ENCODE measurements at places on chromosomes 16 and 17.

DNA sequence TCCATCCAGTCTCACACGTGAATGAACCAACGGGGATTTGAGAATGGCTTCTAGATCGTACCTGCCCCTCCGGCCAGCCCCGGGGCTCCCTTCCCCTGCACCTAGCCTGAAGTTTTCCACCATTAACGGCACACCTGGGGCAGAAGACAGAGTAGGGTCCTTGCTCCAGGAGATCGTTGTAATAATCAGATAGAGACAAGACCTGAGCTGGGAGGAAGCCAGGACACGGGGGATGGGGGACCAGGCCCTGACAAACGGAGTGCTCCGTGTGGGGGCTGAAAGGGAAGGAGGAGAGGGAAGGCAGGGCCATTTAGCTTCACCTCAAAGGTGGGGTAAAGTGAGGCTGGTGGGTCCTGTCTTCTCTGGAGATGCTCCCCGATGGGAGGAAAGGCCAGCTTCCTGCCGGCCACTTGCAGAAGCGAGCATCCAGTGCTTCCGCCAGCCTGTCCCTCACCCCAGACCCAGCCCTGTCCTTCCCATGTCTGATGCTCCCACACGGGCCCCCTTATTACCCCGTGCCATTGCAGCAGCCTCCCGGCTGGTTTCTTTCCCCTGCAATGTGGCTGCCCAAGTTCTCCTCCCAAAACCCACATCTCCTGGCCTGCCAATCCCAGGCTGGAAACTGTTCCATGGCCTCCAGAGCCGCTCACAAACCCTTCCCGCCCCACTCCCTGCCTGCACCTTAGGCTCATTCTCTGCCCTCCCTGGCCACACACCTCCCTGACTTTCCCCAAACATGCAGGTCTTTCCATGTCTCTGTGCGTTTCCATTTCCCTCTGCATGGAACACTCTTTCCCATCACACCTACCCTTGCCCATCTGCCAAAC, 79.3 kb downstream of the MRC2 start:
- no peak for DNase-seq

DNA sequence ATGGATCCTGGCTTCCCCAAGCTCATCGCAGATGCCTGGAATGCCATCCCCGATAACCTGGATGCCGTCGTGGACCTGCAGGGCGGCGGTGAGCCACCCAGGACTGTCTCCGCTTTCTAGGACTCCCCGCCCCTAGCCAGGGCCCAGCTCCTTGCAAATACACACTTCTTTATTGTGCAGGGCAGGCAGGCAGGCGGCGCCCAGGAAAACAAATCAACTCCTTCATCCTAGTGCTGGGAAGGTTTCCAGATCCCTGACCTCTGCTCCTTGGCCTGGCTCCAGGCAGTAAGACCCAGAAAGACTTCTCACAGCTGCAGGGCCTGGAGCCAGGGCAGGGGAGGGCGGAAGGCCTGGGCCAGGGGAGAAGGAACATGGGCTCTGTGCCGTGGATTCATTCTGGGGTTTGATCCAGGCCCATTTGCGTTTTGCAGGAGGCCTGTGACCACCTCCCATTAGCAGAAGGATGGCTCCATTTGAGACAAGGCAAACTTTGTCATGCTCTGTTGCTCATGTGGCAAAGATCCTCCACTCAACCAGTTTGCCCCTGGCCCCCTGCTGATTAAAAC, 6.0 kb upstream of the LPCAT2 start:
- DNase-seq = peak; percentile 44

DNA sequence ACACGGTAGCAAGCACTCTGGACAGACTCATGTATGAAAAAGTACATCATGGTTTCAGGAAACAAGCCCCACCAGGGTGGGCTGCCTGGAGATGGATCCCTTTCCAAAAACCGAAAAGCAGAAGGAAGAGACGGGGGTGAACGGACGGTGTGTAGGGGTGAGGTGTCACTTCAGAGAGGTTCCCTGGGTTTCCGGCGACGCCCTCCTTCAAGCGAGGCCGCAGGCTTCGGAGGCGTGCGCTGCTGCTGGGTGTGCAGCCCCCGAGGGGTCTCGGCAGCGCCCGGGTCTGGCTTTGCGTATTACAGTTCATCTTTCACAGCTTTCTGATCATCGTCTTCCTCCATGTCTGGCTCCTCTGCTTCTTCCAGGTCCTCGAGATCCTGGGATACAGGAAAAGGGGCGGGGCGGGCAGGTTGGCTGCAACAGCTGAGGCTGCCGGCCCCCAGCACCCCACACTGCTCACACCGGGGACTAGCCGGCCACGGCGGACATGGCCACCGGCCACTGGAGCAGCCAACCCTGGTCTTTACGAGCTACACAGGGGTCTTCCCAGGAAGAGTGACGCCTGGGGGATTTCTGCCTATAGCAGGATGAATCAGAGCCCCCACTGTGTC, 9.0 kb upstream of the PPP1R27 start:
- DNase-seq = no peak

DNA sequence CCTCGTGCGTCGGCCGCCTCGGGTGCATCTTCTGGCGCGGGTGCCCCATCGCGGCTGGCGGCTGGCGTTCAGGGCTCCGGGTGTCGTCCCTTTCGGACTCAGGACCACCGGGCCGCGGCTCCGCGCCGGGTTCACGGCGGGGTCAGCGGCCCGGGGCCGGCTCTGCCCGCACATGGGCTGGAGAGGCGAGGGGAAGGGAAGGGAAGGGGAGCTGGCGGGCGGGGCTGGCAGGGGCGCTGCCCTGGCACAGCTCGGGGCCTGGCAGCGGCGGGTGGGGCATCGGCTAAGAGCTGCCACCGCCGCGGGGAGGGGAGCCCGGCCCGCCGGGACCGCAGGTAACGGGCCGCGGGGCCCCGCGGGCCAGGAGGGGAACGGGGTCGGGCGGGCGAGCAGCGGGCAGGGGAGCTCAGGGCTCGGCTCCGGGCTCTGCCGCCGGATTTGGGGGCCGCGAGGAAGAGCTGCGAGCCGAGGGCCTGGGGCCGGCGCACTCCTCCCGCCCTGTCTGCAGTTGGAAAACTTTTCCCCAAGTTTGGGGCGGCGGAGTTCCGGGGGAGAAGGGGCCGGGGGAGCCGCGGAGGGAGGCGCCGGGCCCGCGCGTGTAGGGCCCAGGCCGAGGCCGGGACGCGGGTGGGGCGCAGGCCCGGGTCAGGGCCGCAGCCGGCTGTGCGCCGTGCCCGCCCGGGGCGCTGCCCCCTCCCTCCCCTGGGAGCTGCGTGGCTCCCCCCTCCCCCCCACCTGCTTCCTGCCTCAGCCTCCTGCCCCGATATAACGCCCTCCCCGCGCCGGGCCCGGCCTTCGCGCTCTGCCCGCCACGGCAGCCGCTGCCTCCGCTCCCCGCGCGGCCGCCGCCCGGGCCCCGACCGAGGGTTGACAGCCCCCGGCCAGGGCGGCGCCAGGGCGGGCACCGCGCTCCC, 646 bp downstream of the HIC1 start:
- no peak for DNase-seq

- no peak for DNase-seq
Observed at GRCh38 chr16:22969567-22969966, 155.6 kb downstream of the HS3ST2 start.

GRCh38 chr17:70563281-70563820, 394.0 kb downstream of the KCNJ2 start:
- DNase-seq = no peak

- DNase-seq = no peak
Observed at GRCh38 chr17:73203135-73203787, 10.4 kb downstream of the COG1 start.

DNA sequence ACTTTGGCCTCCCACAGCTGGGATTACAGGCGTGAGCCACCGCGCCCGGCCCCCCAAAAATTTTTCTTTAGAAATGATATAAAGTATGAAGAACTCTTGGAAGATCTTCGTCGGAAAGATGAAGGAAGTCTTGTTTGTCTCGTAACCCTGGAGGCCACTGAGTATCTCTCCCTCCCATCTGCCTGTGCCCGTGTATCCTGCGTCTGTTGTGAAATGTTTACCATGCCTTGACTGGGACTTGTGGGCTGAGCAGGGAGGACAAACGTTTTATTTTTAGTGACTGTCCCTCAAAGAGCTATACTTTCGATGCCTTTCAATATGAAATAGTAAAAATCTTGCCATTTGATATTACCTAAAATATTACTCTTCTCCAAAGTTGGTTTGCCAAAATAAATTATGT, 121.2 kb downstream of the RPTOR start:
- no peak for DNase-seq

GRCh38 chr16:72050769-72051464, 3.4 kb upstream of the HP start:
- no peak for DNase-seq

GRCh38 chr17:75771334-75772281, 6.6 kb upstream of the GALK1 start:
- DNase-seq = no peak

- no peak for DNase-seq
Observed at GRCh38 chr17:70584255-70584654, 414.9 kb downstream of the KCNJ2 start.

GRCh38 chr16:55047903-55048497, 117.3 kb downstream of the IRX5 start:
- no peak for DNase-seq

GRCh38 chr16:3215601-3216262, 19.2 kb downstream of the ZNF200 start:
- DNase-seq = no peak

DNA sequence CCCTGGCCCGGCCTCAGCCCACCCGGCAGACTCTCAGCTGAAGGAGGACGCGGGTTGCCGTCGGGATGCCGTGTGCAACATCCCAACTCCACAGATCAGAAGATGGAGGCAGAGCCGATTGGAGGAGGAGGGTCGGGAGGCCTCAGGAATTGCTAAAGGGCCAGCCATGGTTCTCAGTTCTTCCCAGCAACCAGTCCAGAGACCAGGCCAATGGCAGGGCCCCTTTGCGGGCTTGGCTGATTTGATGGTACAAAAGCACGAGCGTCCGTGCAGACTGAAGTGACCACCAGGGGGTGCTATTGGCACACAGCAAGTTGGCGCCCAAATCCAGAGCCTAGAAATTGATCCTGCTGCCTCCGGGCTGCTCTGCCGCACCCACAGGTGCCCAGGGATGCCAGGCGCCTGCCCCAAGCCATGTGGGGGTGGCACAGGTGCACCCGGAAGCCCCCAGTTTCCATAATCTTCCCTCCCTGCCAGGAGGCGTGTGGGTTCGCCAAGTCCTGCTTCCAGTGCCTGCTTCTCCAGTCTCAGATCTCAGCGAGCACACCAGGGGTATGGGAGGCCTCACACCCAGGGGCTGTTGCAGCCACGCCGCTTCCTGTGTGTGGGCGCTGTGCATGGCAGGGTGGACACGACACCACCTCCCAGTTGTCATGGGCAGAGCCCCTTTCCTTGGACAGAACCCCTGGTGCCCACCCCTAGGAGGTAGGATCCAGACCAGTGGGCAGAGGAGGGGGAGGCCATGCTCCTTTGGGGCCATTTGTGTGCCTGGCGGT, 7.1 kb upstream of the TEX19 start:
- peak; percentile 58 for DNase-seq

- DNase-seq = no peak
Observed at GRCh38 chr17:61323909-61324868, 75.5 kb upstream of the TBX2 start.

DNA sequence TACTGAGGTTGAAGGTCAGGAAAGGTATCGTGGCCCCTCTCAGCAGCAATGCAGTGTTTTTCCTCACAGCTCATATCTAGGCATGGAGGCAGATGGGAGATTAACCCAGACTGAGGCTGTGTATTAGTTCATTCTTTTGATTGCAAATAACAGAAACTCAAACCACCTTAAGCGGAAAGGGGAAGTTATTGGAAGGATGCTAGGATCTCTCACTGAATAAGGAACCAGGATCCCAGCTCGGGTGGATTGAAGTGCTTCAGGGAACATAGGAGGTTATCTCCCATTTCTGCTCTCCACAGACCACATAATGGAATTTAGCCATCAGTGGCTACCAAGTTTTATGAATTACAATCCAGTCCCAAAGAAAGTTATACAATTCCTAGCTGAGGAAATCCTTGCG, 8.2 kb downstream of the ZNF689 start:
- no peak for DNase-seq

DNA sequence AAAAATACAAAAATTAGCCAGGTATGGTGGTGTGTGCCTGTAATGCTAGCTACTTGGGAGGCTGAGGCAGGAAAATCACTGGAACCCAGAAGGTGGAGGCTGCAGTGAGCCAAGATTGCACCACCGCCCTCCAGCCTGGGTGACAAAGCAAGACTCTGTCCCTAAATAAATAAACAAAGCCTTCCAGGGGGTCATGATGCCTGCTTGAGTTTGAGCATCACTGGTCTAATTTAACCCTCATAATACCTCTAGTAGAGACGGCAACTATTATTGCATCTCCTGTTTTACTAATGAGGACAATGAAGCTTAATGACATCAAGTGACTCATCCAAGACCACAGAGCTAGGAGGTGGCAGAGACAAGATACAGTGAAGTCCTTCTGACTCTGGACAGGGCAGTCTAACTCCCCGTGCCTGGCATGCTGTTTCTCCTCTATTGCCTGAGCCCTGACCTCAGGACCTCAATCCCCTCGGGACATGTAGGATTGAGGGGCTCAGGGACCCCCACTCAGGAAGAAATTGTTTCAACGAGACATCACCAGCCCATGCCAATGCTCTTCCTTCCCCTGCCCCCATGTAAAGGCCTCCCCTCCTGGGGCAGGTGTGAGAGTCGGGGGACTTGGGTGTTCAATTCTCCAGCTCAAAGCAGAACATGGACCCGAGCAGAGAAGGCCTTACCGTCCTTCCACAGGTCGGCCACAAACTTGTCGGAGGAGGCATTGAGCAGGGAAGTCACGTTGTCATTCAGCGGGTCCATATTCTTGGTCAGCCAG, 102.9 kb downstream of the NDE1 start:
- DNase-seq = no peak

DNA sequence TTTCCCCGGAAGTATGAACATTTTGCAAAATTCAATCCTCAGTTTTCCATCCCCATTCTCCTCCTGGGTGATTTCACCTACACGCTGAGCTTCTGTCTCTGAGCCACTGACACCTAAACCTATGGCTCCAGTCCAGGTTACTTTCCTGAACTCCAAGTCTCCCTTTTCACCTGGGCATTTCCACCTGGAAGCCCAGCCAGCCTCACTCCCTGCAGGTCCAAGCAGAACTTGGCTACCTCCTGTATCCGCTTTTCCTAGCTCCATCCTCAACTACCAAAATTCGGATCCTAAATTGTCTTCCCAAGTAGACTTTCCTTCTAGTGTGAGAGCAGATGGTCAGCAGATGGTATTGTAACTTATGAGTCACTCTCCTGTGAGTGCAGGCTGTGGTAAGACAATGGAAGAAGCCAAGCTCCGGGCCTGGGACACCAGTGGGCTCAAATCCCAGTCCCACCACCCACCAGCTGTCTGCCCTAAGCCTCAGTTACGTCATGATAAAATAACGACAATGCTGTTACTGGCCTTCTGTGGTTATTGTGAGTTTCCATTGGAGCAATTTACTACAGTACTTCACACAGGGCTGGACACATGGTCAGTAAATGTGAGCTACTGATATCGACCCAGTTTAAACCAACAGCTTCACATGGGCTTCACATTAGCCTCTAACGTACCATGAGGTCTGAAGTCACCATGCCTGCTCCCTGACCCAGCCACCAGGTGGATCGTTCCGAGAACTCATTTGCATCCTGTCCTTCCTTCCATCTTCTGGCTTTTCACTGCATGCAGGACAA, 33.3 kb downstream of the PECAM1 start:
- no peak for DNase-seq
